ENCODE measurements at places on chromosomes 6 and 20.

DNA sequence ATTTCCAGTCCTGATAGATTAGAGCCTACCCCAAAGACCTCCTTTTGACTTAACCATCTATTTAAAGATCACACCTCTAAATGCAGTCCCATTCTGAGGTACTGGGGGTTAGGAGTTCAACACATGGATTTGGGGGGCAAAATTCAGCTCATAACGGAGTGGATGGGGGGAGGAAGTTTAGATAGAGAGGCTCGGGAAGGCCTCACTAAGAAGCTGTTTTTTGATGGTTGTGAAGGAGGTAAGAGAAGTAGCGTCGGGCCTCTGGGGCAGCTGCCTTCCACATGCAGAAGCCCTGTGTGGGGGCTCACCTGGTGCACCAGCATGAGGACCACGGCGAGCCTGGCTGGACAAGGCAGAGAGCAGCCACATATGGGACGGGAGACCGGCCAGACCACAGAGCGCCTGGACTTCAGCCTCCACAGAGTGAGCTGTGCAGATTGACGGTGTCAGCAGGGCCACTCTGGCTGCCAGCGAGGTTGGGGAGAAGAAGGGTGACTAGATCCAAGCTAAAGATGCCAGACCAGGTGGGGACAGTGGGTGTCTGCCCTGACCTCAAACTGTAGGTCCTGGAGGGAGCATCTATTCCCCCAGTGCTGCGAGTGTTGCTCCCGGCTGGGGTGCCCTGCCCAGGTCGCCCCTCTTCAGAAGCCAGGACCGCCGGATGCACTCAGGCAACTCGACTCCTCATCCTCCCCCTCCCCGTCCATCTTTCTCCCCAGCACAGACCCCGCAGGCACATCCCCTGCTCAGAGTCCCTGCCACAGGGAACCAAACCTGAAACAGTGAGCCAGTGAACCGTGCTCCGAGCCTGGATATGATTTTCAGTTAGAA, 5.1 kb upstream of the SYNJ2 start:
- no peak for DNase-seq

DNA sequence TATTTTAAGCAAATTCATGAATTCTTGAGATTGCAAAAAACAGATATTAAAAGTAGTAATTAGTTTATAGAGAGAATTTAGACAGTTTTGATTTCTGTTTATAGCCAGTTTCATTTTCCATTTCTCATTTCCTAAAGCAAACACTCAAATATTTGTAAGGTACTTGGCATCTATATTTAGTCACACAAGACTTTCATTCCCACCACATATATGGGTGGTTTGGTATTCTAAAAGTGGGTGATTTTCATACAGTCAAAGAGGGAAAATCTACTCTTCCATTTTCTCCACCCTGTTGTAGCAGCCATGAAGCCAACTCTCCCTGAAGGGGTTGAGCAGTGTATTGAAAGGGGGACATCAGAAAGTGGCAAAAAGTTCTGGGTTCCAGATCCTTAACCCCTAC, 181.1 kb upstream of the SUPT3H start:
- DNase-seq, result no peak

DNA sequence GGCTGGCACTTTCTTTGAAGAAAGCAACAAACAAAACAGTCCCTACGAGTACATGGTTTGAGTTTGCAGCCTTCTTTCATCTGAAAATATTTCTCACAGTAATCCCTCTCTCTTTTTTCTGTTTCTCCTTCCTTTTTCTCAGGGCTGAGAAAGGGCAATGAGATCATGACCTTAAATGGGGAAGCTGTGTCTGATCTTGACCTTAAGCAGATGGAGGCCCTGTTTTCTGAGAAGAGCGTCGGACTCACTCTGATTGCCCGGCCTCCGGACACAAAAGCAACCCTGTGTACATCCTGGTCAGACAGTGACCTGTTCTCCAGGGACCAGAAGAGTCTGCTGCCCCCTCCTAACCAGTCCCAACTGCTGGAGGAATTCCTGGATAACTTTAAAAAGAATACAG, 80.7 kb upstream of the CLDN20 start:
- no peak for DNase-seq

GRCh38 chr6:161245363-161245762, 28.5 kb downstream of the AGPAT4 start:
- DNase-seq, result no peak

- no peak for DNase-seq
Measured at GRCh38 chr20:10919396-10920140, 245.8 kb upstream of the JAG1 start.

GRCh38 chr6:63492476-63492875, 79.8 kb upstream of the LOC128125822 start:
- DNase-seq, result no peak
